ENCODE measurements at places on chromosomes 11 and 22.

- DNase-seq: no peak
Observed at GRCh38 chr11:105392556-105392955, 217.3 kb upstream of the GRIA4 start.

- peak; percentile 49 for DNase-seq
Observed at GRCh38 chr11:116478669-116479668, 293.8 kb downstream of the BUD13 start.

- no peak for DNase-seq
Observed at GRCh38 chr11:69285766-69286165, 8.2 kb upstream of the MYEOV start.

DNA sequence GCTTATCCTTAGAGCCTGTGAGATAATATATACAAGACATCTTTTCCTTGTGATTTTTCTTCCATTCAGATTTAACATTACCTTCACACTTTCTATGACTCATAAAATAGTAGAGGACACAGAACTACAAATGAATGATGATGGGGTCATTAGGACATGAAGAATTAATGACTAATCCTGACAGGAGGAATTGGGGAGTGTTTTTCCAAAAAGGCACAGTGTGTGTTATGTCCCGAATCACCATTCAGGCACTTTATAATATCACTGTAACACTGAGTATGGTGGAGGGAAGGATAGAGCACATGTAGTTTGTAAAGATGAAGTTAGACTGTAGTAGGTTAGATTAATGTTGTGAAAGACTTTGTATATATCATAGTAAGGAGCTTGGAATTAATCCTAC, 391.3 kb downstream of the JRKL start:
- DNase-seq: no peak

DNA sequence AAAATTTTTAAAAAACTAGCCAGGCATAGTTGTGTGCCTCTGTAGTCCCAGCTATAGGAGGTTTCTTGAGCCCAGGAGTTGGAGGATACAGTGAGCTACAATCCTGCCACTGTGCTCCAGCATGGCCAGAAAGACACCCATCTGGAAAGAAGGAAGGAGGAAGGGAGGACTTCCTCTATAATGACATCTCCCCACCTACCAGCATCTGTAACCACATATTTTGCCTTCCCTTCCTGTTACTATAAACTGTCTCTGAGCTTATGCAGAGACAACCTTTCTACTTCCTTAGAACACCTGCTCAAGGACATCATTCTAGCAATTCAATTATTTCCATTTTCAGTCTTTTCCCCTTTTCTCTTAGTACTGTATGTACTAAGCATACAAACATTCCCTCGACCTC, 2.2 kb upstream of the NUP160 start:
- no peak for DNase-seq

DNA sequence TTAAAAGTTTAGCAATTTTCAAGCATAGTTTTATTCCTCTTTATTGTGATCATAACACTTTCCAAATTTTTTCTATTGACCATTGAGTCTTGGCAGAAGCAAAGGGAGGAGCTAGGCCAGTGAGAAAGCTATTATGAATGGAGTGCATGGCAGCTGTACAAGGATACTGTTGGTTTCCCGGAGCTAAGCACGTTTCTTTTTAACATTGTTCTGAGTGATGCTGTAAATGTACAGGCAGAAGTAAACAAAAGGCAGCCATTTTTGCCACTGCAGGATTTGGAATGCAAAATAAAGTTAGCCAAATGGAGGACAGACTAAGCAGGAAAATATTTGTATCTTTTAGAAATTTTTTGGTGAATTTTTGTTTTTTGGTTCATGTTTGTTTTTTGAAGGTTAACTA, 16.2 kb downstream of the CBL start:
- DNase-seq: peak; percentile 45

DNA sequence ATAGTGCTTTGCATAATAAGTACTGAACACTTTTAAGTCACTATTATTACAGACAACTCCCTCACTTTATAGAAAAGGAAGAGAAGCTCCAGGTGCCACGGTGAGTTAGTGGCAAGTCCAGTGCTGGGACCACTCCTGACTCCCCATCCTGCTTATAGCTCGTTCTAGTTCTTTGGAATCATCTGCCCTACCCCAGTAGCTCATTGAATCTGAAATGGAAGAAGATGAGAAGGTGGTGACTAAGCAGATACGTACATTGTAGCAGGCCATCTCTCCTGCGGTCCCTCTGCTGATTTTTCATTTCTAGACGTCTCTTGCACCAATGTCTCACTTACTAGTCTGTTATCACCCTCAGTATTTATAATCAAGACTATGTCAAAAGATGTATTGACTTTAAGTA, 21.6 kb downstream of the MMP20 start:
- DNase-seq: no peak
